AG09319 (cell line): ENCODE measurements at places on chromosomes 5 and 9.

- DNase-seq: no peak
Observed at GRCh38 chr9:27732494-27732893, 159.2 kb upstream of the C9orf72 start.

DNA sequence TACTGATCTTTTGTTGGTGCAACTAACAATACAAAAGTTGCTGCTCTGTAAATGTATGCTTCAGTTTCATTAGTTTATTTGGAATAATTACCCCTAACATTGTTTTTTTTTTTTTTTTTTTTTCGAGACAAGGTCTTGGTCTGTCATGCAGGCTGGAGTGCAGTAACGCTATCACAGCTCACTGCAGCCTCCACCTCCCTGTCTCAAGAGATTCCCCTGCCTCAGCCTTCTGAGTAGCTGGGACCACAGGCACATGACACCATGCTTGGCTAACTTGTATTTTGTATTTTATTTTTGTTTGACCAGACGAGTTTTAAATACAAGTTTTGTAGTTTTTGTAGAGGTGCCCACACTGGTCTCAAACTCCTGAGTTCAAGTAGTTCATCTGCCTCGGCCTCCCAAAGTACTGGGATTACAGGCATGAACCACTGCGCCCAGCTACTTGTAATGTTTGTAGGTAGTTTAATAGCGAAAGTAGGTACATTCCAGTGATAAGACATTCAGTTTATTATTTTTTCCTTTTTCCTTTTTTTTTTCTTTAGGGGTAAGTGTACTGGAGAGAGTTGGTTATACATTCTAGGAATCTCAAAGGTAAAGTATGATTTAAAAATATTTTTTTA is 6.9 kb downstream of the GAPVD1 start:
- no peak for DNase-seq

DNA sequence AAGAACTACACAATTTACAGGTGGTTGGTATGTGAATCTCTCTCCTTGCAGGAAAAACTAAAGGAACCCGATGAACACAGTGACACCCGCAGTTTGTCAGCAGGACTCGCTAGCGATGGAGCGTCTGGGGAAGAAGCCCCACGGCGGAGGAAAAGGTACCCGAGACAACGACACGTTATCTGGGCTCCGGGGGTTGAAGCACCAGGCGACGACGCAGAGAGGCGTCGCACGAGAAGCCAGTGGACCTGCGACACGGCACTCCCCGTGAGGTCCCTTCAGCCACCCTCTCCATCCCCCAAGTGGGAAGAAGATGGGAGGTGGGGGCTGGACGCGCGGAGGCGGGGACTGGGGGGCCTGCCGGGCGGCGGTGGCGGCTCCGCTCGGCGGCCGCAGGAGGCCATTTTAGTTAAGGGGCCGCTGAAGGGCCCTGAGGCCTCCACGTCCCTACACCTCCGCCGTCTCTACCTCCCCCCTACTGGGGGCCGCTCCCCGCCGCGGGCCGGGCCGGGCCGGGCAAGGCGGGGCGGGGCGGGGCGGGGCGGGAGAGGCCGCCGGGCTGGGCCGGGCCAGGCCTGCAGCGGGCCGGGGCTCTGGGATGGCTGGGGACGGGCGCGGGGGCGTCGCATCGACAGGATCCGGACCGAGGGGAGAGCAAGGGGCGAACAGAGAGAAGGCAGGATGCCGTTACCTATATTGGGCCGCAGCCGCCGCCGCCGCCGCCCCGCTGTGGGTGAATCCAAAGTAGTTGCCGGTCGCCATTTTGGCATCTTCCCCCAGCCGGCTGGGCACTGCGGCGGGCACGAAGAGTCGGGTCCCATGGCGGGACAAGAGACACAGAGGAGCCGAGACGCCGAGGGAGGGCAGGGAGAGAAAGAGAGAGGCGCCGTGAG is 754 bp downstream of the ZFR start:
- no peak for DNase-seq

DNA sequence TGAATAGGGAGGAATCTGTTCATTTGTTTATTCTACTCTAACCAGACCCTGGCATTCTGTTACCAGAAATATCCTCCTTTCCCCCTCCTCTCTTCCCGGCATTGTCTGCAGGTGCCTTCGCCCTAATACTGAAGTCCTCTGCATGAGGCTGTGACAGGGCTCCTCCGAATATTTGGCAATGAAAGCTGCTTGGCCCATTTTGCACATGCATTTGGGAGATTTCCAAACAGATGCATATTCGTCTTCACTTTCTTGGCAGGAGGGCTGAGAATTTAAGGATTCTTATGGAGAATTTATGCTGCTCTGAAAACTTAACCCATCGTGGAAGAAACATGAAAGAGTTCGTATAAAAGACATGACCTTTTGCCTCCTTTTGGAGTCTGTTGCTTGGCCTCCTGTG is 484.0 kb downstream of the ZNF608 start:
- DNase-seq: no peak

DNA sequence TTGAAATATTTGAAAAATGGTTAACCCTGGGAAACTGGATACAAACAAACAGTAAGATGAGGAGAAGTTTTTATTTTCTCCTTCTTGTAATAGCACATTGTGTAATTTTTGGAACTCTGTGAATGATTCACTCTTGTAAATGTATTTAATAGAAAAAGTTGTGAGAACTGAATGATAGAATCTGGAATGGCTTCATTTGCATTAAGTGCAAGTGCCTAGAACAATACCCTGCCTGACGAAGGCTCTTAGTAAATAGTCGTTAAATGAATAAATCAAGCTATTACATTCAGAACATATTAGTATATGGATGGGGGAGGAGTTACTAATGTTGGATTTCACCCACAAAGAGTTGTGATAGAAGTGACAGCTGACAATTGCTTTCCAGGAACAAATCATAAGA is 442.5 kb downstream of the EFNA5 start:
- DNase-seq: no peak

- DNase-seq: no peak
Observed at GRCh38 chr5:158873104-158873503, 226.6 kb downstream of the EBF1 start.

- DNase-seq: no peak
Observed at GRCh38 chr5:147170603-147171002, 64.2 kb upstream of the STK32A start.

DNA sequence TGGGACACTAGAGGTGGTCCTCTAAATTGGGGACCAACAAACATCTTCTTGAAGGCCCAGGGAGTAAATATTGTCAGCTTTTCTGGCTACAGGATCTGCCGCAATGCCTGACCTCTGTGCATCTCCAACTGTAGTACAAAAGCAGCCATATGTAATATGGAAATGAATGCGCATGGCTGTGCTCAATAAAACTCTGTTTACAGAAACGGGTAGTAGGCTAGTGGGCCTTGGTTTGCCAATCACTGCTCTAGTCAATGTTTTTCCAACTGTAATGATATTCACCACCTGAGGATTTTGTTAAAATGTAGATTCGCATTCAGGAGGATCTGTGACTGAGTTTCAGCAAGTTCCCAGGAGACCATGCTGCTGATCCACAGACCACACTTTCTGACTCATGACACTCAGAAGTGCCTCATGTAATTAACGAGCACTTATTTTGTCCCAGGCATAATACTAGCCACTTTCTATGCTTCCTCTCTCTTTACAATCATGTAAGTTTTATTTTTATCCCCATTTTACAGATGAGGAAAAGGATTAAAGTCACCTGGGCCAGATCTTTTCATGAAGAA is 96.9 kb downstream of the MED27 start:
- DNase-seq: no peak

- DNase-seq: peak; percentile 35
Observed at GRCh38 chr5:118548761-118549720, 439.3 kb downstream of the DTWD2 start.

DNA sequence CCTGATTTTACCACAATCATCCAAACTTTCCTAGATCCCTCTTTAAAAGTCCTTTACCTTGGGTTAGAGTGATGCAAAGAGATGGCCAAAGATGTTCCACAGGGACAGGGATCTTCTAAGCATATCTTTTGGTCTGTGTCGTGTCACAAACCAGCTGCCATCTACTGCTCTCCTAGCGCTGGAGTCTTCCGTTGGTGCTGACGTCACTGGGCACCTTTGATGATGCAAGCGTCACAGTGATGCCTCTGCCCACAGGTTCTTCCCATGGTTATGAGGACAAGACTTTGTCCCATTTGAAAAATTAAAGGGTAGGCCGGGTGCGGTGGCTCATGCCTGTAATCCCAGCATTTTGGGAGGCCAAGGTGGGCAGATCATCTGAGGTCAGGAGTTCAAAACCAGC is 1.7 kb upstream of the GLT6D1 start:
- no peak for DNase-seq

DNA sequence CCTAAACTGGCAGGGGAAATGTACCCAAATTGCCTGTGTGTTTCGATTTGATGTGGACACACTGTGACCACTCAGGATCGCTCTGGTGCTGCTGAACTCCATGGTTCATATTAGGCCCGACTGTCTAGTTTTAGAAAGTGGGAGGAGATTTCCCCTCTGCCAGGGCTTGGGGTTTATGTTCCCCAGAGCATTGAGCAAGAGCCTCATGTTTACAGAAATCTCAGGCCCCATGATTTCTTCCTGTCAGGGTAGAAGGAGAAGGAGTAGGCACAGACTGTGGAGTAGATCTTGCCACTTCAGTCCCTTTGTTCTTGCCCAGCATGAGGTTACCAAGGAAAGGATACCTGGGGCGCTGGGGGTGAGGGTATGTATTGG is 40.8 kb upstream of the GLRX start:
- DNase-seq: peak; percentile 45
